ENCODE measurements at places on chromosomes 11 and 22.

DNA sequence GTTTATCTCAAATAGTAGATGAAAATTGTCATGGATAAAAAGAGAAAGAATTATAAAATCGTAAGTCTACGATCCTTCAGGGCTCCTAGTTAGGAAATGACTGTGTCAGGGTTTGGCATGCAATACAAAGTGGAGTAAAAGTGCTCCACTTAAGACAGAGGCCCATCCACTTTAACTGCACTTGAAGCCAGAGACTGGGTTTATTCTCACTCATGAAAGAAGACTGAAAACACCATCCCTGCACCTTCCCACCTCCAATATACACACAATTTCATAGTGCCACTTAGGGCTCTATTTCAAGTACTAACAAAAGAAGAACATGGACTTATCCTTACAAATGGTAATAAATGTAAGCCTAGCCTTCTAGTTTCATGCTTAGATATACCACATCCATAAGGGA, 70.7 kb downstream of the ANO5 start:
- no peak for DNase-seq

DNA sequence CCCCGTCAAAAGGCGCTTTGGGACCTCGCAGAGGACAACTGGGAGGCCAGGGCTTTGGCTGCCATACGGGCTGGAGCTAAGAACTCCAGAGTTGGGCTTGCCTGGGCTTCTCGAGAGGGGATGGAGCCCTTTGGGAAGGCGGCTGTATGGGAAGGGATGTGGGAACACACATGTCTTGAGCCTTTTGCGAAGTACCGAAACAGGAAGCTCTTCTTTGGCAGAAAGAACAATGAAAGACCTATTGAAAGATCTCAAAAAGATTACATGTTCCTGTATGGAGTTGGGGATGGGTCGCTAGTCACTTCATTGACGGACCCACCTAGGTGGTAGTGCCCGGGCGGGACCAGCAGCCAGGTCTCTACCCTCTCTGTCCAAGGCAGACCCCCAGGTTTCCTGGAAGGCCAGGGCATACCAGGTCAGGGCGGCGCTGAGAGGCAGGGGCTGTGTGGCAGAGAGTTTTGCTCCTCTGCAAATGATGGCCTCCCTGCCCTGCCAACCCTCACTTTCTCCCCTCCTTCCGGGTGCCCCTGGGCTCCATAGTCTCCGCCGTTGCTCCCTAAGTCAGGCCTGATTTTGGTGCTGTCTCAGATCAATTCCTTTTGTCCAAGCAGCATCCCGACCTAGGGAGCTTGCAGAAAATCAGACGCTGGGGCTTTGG, 1.0 kb downstream of the ST14 start:
- DNase-seq: no peak

DNA sequence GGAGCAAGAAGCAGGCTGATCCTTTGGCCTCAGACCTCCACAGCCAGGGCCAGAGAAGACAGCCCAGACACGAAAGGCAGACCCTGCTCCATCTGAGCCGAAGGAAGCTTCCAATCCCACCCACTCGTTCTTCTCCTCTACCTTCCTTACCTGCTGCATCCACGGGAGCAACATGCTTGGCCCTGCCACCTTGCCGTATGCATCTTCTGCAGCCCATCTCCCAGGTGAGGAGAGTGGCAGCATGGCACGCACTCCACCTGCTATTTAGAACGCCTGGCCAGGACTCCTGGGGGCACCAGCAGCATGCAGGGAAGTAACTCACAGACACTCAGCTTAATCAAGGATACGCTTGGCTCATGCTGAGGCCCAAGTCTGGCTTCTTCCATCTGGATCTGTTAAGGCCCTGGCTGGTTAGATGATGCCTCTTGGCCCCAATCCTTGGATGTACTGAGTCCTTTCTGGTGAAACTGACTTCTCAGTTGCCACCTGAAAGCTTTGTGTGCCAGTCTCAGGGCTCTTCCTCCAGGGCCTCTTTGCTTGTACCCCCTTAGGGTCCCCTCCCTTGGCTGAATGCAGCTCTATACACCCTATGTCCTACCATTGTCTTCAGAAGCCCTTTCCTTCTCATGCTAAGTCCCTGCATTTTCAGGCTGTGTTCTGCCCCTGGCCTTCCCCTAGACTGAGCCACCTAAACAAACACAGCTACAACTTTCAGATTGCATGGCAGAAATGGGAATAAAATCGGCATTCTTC, 604.9 kb downstream of the BUD13 start:
- no peak for DNase-seq

DNA sequence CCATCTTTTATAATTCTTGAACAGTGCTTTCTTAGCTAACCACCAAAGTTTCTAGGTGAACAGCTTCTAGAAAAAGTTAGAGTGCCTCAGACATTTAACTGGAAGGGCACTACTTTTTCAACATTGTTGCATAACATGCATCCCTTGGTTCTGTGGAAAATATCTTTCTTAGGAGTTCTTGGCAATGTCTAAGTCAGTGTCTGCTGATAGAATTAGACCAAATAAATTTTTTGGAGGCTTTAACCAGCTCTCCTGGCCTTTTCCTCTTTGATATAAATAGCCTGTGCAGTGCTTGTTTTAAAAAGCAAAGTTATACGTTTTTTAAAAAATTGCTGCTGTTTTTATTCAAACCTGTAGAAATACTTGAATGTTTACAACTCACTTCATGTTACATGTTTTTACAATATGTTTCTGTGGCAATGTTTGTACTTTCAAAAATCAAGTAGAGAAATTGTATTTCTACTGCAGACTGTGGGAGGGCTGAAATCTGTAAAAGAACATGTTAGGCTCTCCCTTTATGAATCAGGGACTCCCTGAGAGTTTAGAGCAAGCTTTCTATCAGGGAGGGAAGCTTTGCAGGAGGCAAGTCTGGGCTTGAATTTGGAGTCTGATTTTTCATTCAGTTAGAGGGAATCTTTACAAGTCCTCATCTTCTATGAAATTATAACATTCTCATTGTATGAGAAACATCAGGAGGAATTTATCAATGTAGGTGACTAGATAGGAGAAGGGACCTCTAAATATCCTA, 16.3 kb upstream of the PANX1 start:
- no peak for DNase-seq

DNA sequence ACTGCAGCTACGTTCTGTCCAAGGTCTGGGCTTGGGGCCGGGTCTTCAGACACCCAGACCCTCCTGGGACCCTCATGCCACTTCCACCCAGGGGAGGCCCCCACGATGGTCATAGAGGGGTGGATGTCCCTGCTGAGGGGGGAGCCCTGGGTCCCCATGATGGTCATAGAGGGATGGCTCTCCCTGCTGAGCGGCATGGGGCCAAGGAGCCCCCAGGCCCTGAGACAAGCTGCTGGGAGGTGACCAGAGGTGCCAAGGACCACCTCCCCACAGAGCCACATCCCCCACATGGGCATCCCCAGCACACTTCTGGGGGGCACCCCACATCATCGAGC, 7.2 kb downstream of the MUC5B start:
- DNase-seq: no peak

- no peak for DNase-seq
Measured at GRCh38 chr22:29756341-29756740, 10.5 kb downstream of the ZMAT5 start.

- DNase-seq: no peak
Measured at GRCh38 chr11:113014262-113015097, 53.3 kb downstream of the NCAM1 start.

GRCh38 chr11:104798789-104799188, 99.5 kb downstream of the CASP12 start:
- no peak for DNase-seq

GRCh38 chr11:75589933-75590332, 27.9 kb downstream of the SERPINH1 start:
- DNase-seq: no peak

GRCh38 chr11:17132654-17133053, 55.2 kb upstream of the RPS13 start:
- DNase-seq: no peak

- no peak for DNase-seq
Measured at GRCh38 chr11:123429336-123429735, 733 bp upstream of the GRAMD1B start.

GRCh38 chr11:118533769-118534729, 3.1 kb downstream of the TMEM25 start:
- no peak for DNase-seq

DNA sequence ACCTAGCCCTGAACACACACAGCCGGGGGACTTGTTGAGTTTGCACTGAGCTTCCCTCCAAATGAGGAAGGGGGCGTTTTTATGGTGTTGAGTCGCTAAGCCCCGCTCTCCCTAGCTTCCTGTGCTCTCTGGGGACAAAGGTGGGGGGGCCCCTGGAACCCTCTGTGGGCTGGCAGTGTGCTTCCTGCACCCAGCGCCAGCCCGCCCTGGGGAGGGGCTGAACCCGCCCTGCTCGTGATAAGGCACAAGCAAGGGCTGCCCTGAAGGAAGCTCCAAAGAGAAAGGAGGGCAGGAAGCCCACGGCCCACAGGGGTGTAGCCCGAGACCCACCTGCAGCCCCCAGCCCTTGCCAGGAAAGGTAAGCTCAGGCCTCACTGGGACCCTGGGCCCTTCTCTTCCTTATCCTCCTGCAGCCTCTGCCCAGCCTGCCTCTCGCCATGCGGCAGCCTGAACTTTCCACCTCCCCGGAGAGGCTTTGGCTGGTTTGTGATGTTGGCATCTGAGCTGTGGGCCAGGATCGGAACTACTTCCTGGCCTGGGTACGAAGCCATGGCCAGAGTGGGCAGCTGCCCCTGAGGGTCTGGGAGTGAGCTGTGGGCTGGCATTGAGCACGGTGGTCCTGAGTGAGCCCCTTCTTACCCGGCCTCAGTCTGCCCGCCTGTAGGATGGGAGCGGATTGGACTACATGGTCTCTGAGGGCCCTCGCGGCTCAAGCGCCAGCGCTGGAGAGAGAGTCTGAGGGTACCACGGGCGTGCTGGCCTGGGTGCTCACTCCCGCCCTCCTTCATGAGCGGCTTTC, at the start of gene FERMT3:
Gene FERMT3, plus strand, starts transcription at position 265 of the 799 bp plus-strand sequence. CDS start 644 bp downstream, outside the sequence.
- peak; percentile 61 for DNase-seq

DNA sequence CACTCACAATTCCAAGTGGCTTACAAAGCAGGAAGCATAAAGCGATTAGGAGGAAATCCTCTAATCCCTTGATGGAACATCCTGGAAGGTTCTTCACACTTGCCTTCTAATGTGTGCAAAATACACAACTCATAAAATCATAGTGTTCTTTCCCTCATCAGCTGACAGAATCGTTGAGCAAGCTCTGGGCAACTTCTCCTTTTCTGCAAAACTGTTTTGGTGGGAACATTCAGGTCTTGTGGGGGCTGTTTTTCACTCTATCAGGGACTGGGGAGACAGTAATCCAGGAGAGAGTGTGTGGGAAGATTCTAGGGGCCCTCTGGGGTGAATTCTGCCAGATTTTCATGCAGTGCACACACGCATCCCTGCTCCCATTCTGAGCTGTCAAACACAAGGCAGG, 53.2 kb downstream of the IRAG1 start:
- DNase-seq: no peak

DNA sequence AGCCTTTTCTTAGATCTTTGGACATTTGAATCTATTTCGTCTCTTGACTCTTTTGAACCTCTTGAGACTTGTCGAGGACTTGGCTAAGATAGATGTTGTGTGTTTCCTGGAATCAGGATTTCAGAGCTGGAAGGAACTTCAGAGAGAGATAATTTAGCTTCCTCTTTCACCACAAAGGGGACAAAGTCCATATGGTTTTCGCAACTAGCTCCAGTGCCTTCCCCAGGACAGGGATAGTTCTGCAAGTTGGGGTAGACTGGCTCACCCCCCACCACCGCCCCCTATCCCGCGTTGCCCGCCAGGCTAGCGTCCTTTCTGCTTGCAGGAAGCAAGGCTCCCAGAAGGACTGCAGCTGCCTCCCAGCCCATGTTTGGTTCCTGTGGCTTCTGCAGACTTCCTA, 75.7 kb upstream of the MYO18B start:
- no peak for DNase-seq

DNA sequence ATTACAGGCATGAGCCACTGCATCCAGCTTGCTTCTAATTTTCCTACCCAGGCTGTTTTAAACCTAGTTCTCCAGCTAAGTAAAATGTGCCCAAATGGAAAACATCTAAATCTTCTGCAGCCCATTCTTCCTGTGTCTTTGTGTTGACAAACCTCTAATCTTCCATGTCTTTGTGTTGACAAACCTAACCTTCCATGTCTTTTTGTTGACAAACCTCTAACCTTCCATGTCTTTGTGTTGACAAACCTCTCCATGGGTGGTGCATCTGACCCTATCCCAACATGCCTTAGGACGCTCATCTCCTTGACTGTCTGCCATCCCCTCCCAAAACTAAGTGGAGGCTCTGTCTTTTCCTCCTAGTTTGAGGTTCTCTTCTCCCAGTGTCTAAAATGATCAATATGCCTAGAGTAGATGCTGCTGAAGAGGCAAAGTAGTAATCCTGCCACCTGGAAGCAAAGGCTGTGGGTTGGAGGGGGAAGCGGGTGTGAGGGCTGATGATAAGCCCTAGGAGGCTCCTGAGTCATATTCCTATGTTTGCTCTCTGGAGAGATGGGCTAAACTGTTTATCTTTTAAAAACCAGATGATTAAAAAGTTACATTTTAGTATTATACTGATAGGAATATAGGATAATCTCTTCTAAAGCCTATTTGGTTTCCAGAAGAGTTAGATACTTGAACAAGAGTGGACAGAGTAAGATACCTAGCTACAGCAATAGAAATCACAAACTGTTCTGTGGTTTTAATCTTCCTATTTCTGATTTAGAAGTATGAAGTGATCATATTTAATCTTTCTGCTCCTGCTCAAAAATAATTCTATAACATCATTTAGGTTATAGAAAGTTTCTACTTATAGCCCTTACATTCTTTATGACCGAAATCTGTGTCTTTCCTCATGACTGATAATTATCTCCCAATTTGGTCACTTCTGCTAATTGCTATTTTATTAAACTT, 7.9 kb downstream of the FEN1 start:
- no peak for DNase-seq

DNA sequence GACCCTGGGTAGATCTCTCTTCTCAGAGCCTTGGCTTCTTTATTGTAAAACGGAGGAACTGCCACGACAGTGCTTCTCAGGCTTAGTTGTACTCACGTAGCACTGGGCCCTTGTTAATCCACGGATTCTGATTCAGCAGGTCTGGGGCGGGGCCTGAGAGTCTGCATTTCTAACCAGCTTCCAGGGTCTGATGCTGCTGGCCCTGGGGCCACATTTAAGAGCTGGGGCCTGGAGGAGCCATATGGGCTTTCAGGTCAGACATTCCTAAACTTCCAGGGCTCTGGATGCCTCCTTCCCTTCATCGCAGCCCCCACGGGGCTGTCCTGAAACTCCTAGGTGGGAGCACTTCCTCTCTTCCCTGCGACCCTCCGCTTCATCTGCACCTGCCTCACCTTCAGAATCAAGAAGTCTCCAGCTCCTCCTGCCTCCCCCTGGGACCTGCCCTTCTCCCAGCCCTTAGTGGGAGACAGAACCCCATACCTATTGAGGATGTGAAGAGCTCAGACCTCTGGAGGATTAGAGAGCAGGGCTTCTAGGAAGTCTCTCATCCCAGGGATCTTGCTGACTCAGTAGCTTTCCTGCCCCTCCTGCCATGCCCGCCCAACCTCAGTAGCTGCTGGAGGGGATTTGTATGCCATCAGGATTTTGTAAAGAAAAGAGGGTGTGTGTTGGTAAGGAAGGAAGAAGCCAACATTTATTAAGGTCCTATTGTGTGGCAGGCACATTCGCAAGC, 92.5 kb downstream of the LRRC32 start:
- DNase-seq: no peak

Measured in stimulated activated CD4-positive, alpha-beta T cell treated with anti-CD3 and anti-CD28 coated beads, TNF-alpha, amount 100 ng/mL, for 1 hour (primary cell).